ENCODE measurements at places on chromosomes 2 and 18.

- no peak for DNase-seq
Observed at GRCh38 chr2:150853263-150853662, 365.8 kb upstream of the RND3 start.

GRCh38 chr2:230921806-230922595 is 3.0 kb downstream of the GPR55 start:
- DNase-seq = no peak

DNA sequence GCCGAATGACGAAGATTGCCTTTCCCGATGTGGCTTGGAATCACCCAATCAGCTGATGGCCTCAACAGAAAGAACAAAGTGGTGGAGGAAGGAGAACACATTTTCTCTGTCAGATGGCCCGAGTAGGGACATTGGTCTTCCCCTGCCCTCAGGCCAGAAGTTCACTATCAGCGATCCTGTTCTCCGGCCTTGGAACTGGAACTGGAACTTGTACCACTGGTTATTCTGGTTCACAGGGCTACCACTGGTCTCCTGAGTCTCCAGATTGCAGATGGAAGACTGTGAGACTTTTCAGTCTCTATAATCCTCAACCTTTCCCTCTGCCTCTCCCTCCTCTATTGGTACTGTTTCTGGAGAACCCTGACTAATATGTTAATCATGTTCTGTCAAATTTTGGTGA is 180.4 kb downstream of the ANKRD30B start:
- no peak for DNase-seq

- no peak for DNase-seq
Observed at GRCh38 chr2:238444242-238444641, 17.5 kb downstream of the ASB1 start.

DNA sequence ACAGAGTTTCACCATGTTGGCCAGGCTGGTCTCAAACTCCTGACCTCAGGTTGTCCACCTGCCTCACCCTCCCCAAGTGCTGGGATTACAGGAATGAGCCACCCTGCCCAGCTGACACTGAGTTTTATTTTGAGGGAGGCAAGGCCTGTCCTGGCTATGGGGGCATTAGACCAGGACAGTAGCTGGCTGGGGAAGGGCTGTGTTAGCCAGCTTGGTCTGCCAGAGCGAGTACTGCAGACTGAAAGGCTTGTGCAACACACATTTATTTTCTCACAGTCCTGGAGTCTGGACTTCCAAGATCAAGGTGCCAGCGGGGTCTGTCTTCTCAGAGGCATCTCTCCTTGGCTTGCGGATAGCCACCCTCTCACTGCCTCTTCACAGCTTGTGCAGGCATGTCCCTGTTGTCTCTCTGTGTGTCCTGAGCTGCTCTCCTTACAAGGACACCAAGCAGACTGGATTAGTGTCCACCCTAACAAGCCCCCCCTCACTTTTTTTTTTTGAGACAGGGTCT is 59.4 kb upstream of the HAAO start:
- no peak for DNase-seq
